CD8-positive, alpha-beta memory T cell (primary cell): ENCODE measurements at places on chromosomes 4 and X.

- DNase-seq = no peak
Observed at GRCh38 chrX:138690591-138690990, 20.9 kb downstream of the FGF13 start.

DNA sequence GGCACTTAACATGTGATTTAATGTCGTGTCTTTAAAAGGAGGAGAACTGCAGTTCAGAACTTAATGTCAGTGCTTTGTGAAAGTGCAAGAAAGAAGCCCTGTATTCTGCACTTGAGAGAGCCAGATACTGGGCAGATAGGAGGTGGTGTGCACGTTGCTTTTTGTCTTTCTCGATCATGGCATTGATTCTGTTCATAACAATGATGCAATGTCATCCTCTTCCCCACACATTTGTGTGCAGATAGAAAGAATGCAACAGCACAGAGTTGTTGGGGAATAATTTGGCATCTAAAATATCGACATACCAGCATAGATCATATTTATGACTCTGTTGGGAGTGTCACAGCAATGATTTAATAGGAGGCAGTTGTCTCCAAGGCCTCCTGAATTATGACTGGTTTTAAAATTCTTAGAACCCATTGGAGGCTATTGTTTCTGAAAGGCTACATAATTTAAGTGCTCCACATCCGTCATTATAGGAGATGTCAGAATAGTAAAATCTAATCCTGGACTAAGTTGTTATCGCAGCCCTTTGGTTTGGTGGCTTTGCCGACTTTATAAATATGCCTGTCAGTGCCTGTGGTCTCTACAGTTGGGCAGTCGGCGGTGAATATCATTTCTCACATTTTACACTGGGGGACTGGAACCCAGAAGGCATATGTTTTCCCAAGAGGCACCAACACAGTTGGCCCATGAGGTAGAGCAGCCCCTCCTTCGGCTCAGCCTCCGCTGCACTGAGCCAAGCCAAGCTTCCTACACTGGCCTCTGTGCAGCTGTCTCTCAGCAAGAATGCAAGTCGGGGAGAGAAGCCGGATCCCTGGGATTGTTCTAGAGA lies 124.9 kb downstream of the PTTG2 start:
- DNase-seq = no peak

DNA sequence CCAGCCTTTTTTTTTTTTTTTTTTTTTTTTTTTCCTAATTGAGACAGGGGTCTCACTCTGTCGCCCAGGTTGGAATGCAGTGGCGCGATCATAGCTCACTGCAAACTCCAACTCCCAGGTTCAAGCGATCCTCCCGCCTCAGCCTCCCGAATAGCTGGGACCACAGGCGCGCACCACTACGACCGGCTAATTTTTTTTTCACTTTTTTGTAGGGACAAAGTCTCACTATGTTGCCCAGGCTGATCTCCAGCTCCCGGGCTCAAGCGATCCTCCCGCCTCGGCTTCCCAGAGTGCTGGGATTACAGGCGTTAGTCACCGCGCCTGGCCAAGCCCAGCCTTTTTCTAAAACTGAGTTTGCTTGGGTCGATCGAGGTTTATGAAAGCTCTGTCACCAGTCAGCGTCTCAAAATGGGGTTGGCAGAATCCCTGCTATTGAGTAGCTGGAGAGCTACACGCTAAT lies 1.3 kb upstream of the OTUD5 start:
- no peak for DNase-seq

GRCh38 chr4:80008351-80008750 lies 64.7 kb downstream of the ANTXR2 start:
- DNase-seq = no peak

GRCh38 chrX:5916945-5917344 lies 311.7 kb downstream of the NLGN4X start:
- no peak for DNase-seq

DNA sequence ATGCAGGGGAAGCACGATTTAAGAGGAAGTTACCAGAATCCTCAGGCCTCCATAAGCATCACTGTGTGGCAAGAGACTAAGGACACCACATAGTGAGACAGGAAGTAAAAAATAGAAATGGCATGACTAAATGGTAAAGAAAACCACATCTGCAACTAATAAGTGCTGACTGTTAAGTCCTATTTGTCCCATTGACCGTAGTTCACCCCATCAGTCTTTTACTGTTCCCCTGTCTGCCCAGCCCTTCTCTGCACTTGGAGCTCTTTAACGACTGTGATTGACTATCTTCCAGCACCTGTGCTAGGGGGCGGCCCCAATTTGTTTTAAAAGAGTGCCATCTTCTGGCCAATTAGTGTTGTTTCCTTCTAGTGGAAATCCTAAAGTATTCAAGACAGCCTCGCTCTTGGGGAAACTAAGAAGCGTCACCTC lies 94.2 kb downstream of the MAOA start:
- DNase-seq = peak; percentile 1
